ENCODE measurements at places on chromosomes 1 and 21.

DNA sequence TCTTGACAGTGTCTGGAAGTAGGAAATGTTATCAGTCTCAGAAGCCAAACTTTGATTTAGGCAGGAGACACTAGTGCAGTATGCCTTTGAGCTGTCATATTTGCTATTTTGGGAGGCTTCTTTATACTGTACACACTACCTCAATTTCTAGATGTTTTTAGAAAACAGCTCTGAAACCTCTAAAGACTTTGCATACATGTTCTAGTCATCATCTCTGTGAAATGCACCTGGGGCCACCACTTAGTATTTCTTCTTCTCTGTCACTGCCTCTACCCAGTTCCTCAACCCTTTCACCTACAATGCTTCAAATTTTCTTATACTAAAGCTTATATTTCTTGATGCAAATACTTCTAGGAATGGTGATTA lies 29.1 kb upstream of the PLA2G4A start:
- no peak for DNase-seq

DNA sequence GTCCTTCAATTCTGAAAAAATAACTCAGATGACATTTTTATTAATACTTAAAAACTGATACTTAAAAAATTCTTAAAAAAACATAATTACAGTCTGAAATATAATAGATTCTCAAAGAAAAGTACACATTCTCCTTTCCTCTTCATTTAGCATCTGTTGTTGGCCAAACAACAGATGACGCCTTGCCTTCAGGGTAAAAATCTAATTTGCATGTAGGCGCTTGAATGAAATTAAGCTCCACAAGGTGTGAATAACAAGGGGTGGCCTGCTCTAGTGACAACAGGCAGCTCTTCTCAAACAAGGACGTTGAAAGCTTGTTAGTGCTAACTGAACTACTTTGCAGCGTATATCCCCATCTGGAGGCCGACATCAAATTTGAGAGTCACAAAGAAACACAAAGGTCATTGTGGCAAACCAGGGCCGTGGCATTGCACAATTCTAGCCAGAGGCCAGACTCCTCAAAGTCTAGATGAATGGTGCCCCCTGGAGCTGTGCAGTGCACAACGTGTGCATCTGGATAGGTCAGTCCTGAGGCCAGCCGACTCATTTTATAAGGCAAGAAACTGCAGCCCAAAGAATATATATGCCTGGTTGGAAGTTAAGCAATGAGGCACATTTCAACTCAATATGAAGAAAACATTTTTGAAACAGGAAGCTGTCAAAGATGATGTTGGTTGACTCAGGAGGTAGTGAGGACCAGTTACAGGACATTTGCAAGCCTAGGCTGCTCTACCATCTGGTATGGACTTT lies 459.2 kb upstream of the RUNX1 start:
- DNase-seq, result peak; percentile 96

- no peak for DNase-seq
Observed at GRCh38 chr21:31915566-31915965, 42.7 kb downstream of the HUNK start.

DNA sequence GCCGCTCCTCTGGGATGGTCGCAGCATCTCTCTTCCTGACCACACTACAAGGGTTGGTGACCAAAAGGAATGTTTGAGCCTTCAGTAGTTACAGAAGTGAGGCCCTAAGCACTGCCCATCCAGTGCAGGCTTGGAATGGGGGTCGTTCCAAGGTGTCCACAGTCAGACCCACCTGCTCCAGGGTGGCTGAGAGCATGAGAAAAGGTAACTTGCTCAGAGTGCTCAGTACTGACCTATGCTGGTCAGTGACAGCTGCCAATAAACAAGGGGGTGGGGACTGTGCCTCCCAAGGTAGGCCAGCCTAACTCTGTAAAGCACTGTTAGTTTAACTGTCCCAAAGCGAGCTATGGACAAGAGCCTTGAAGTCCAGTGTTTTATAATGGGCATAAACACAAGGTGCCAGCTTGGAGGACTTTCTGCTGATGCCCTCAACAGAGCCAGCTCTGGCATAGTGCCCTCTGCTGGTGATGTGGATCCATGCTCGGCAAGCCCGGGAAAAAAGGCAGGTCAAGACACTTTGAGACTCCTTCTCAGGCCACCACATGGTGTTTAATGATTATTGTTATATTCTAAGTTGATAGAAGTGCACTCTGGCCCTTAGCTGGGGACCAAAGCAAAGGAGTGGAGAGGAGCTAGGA lies 78.1 kb upstream of the DNAH14 start:
- peak; percentile 63 for DNase-seq

DNA sequence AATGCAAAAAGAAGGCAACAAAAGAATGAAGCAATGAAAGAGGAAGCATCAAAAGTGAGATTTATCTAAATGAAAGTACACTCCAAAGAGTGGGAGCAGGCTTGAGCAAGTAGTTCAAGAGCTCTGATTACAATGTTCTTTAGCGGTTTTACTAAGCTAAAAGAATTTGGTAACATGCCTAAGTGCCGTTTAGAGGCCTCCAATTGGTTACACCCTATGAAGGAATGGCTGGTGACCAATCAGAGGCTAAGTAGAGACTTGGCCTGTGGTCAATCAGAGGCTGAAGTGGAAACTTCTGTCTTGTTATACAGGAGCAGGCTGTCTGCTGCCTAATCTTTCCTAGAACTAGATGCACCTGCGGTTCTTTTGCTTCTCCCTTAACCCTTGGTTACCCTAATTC lies 59.1 kb downstream of the PTGFR start:
- DNase-seq, result no peak

GRCh38 chr1:72521659-72522058 lies 239.3 kb upstream of the NEGR1 start:
- no peak for DNase-seq

- DNase-seq, result no peak
Observed at GRCh38 chr1:216114180-216114579, 309.1 kb downstream of the USH2A start.

DNA sequence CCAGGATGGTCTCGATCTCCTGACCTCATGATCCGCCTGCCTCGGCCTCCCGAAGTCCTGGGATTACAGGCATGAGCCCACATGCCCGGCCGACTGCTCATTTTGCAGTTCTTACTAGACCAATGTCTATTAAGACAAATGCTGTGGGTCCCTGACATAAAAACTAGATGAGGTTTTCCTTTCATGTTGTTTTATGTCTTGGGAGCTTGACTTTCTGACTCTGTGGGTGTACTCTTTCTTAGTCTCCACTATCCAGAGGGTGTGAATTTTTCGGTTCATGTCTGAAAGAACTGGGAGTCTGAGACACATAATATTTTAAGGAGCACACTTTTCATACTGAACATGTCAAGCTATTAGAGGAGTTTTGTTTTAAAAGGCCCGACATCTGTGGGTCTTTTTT lies 744.9 kb upstream of the B3GALT2 start:
- no peak for DNase-seq

DNA sequence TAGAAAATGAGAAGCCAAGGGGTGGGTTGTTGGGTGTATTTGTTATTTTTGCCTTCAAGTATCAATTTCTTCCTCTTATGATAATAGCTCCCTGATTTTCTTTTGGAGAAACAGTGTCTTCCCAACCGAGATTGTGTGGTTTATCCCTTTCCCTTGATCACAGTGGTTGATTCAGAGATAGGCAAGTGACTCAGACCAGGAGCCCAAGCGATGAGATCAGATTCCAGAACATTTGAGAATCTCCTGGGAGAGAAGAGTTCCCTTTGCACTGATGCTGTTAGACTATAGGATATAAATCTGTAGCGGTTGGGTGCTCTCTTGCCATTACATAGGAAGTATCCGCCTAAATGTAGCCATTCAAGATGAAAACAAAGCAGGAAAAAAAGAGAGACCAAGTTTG lies 90.1 kb upstream of the WDR26 start:
- peak; percentile 92 for DNase-seq

DNA sequence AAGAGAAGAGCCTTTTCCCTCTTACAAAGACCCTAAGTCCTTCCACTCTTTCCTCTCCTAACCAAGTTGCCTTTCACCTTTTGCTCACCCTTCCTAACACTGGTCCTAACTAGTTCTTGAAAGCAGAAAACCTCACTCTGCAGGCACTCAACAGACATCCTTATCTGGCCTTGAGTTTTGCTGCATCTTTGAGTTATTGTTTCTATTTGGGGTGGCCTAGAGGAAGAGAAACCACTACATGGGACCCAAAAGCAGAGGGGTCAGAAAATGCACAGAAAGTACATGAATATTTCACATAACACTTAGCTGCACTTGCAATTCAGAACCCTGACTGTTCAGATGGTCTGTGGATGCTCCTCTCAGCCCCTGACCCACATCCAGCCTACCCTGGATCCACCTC lies 178.3 kb upstream of the SYT6 start:
- DNase-seq, result no peak

GRCh38 chr1:147292631-147293251 lies 50.3 kb downstream of the CHD1L start:
- DNase-seq, result peak; percentile 99

GRCh38 chr1:226019572-226019971 lies 20.4 kb upstream of the SDE2 start:
- DNase-seq, result no peak

DNA sequence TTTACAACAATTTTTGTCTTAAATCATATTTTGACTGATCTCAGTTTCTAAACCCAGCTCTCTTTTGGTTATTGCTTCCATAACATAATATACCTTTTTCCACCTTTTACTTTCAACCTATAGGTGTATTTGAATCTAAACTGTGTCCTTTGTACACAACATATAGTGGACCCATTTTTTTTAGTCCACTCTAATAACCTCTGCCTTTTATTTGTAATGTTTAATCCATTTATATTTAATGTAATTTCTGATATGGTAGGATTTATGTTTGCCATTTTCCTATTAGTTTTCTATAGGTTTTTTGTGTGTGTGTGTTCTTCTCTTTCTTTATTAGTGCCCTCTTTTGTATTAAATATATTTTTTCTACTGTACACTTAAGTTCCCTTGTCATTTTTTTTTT lies 22.4 kb upstream of the SLAMF1 start:
- DNase-seq, result no peak

GRCh38 chr1:225808136-225808535 lies 1.8 kb upstream of the EPHX1 start:
- DNase-seq, result no peak

- peak; percentile 52 for DNase-seq
Observed at GRCh38 chr1:7581754-7582459, 189.2 kb upstream of the VAMP3 start.

GRCh38 chr1:209823143-209824041 lies 4.4 kb upstream of the UTP25 start:
- DNase-seq, result peak; percentile 78

DNA sequence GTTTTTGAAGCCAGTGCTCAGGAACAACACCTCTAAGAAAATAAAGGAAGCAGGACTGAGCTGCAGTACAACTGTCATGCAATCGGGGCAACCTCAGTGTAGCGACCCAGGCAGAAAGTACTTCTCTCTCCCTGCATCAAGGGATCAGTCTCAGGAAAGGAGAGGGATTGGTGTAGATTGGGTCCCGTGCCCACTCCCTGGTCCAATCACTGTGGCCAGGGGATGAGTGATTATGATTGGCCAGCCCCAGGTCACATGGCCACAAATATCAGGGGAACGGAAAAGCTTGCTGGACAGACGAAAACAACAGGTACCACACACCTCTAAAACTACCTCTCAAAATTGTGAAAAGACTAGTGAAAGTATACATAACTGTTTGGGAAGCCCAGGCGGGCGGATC lies 136.2 kb upstream of the F3 start:
- DNase-seq, result no peak

GRCh38 chr1:119535381-119535780 lies 28.4 kb downstream of the HSD3B1 start:
- DNase-seq, result no peak

DNA sequence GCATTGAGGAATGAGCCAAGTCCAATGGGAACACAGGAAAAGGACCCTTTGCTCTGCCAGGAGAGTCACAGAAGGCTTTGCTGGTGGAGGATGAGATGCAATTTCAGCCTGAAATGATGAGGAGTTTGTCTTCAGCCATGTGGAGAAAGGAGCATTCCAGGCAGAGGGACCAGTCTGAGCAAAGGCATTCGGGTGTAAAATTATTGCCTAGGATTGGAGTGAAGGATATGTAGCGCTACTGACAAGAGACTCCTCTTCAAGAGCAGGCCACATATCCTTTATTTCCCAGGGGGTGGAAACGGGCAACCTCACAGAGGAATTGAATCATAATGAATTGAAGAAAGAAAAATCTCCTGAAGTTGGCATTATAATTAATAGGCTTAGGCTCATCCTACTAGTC lies 1.1 kb upstream of the CSF1 start:
- DNase-seq, result no peak

- no peak for DNase-seq
Observed at GRCh38 chr21:39662411-39662953, 49.7 kb downstream of the B3GALT5 start.

- no peak for DNase-seq
Observed at GRCh38 chr1:24893431-24893830, 36.6 kb downstream of the RUNX3 start.

DNA sequence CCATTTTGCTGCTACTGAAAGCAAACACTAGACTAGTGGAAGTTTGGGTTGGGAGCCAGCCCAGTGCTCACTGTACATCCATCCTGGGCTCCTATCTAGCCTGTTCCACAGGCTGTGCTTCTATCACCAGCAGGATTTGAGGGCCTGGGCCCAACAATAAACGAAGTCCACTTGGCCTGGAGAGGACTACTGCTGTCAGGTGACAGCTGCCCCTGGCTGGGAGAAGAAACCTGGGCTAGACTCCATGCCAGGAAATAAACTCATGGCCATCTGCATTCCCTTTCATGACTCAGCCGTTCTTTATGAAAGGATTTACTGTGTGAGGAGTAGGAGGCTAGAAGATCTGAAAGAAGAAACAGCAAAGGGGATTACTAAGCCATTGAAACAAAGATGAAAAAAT lies 35.5 kb downstream of the COLGALT2 start:
- DNase-seq, result peak; percentile 81

- peak; percentile 19 for DNase-seq
Observed at GRCh38 chr1:58249737-58250586, 296.6 kb downstream of the OMA1 start.

- DNase-seq, result peak; percentile 0
Observed at GRCh38 chr1:191240925-191241324, 763.3 kb upstream of the BRINP3 start.

DNA sequence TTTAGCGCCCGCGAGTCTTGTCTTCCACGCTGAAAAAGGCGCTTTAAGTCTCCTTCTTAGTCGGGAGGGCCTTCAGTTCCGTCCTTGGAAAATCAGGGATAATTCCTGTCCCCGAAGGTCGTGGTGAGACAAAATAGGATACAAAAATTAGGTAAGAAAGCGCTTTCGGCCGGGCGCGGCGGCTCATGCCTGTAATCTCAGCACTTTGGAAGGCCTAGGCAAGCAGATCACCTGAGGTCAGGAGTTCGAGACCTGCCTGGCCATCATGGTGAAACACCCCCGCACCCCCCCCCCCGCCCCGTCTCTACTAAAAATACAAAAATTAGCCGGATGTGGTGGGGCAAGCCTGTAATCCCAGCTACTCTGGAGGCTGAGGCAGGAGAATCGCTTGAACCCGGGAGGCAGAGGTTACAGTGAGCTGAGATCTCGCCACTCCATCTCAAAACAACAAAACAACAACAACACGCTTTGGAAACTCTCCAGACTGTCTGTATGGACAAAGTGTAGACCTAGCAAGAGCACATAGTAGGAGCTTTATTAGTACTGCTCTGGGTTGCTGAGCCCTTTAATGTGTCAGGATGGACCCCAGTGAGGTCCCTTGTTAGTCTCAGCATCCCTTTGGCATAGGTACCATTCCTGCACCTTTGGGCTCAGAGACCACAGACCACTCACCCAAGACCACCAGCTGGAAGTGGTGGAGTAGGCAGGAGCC lies 790 bp upstream of the TMEM54 start:
- DNase-seq, result no peak

GRCh38 chr1:1677718-1678580 lies 14.6 kb downstream of the SLC35E2B start:
- no peak for DNase-seq
